ENCODE measurements at places on chromosomes 3 and 15. TPM values are rescaled to one million over a fixed set of nuclear protein-coding genes. Genes with fewer than 3 reads are reported as not detected.

- no peak overlapping the region for H3K27ac ChIP-seq
- H3K27me3 ChIP-seq: no peaks in the 10 kb centered on the region
- no peaks in the 10 kb centered on the region for H3K36me3 ChIP-seq
- H3K4me3 ChIP-seq: no peak overlapping the region
- H3K4me1 ChIP-seq: no peaks in the 10 kb centered on the region
- DNase-seq: no peak
Observed at GRCh38 chr3:56012721-56013120, 455.5 kb downstream of the ERC2 start.

GRCh38 chr3:8112587-8112986 is 389.0 kb upstream of the LMCD1 start:
- no peaks in the 10 kb centered on the region for H3K27me3 ChIP-seq
- H3K4me1 ChIP-seq: no peaks in the 10 kb centered on the region
- DNase-seq: no peak
- H3K27ac ChIP-seq: no peak overlapping the region
- H3K36me3 ChIP-seq: no peaks in the 10 kb centered on the region

GRCh38 chr3:158912188-158912587 is 110.3 kb downstream of the MFSD1 start:
- no peak overlapping the region for H3K27ac ChIP-seq
- no peaks in the 10 kb centered on the region for H3K36me3 ChIP-seq
- DNase-seq: no peak
- no peaks in the 10 kb centered on the region for H3K4me1 ChIP-seq
- H3K27me3 ChIP-seq: no peaks in the 10 kb centered on the region
- H3K4me3 ChIP-seq: no peak overlapping the region

DNA sequence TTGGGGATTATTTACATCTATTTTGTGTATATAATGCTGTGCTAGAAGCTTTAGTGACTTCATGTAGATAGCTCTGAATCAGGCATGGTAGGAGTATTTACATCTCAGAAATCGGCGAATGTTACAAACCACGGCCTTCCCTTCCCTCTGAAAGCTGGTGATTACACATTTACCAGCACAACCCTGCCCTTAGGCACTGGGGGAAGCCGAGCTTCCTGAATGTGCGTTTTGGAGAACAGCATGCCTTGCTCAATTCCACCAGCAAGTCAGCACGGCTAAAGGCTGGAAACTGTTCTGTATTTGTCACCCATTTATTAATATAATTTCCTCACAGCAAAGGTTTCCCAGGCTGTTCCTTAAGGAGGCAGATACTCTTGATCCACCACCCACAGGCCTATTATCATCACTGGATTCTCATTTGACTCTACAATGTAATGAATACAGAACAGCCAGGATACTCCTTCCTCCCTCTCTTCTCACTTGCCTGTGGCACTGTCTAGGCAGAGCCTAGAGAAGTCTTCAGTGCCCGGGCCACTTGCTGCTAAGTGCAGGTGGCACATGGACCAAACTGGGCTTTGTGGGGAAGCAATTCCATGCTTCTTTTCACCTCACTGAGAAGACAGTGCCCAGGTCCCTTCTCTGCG is 55.2 kb upstream of the CACNA2D3 start:
- H3K4me1 ChIP-seq: no peaks in the 10 kb centered on the region
- no peaks in the 10 kb centered on the region for H3K36me3 ChIP-seq
- H3K27ac ChIP-seq: no peak overlapping the region
- no peak overlapping the region for H3K4me3 ChIP-seq
- no peaks in the 10 kb centered on the region for H3K27me3 ChIP-seq

DNA sequence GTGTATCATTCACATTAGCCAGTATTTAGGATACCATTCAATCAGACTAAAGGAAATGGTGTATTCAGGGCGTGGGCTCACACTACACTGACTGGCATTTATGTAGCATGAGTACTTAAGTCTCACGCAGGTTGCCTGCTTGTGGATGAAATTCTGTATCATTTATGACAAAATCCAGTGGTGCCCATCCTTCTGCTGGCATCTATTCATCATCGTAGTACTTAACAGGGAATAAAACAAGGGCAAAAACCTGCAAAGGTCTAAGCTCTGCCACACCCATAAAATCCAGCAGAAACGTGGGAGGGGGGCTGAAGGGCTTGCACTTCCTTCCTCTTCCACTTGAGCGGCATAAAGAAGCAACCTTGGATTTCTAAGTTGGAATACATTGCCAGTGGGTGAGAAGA is 2.7 kb downstream of the GAP43 start:
- no peak overlapping the region for H3K27ac ChIP-seq
- H3K27me3 ChIP-seq: no peaks in the 10 kb centered on the region
- DNase-seq: no peak
- no peaks in the 10 kb centered on the region for H3K36me3 ChIP-seq

The MINAR1 gene
- total RNA-seq: 0.35 TPM

Data from colonic mucosa (tissue), 4 donors.